ENCODE measurements at places on chromosomes 12 and 14. TPM values are rescaled to one million over a fixed set of nuclear protein-coding genes. Genes with fewer than 3 reads are reported as not detected.

The TSPAN8 gene
- 1.6 TPM for total RNA-seq

The GALNT4 gene
- total RNA-seq: 10.9 TPM

The GUCY2C gene
- total RNA-seq: not detected

The ACVRL1 gene
- 404 TPM for total RNA-seq

The OS9 gene
- 212 TPM for total RNA-seq

The PLEKHG7 gene
- total RNA-seq: not detected

The KRT77 gene
- total RNA-seq: not detected

GRCh38 chr14:70061108-70061507 is 127.6 kb downstream of the SLC8A3 start:
- H3K27ac ChIP-seq: no peak overlapping the region
- H3K36me3 ChIP-seq: no peaks in the 10 kb centered on the region
- H3K4me1 ChIP-seq: no peaks in the 10 kb centered on the region

DNA sequence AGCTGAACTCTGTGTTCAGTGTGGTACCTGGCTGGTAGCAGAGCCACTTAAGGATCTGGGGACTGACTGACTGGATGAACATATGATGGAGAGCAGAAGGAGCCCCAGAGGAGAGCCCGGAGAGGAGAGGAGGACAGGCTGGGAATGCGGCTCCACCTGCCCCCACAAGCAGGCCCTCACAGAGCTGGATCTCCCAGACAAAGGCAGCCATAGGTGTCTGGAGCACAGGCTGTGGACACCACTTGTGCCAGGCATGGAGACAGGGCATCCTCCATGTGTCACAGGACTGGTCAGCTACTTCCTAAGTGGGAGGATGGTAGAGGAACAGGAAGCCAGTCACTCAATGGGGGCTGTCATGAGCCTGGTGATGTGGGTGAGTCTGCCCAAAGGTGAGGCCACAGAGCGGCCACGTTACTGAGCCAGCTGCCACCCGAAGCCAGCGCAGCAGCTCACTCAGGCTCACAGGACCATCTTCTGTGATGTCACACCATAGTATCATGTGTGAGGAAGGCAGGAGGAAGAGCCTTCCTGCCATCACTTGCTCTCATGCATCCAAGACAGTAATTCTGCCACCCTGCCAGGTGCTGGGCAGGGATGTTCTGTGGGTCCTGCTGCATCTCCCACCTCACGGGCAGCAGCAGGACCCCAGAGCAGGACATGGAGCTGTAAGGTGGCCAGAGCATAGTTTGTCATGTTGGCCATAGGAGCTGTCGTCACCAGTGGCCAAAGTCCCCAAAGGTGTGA is 72.1 kb downstream of the PRIMA1 start:
- H3K27ac ChIP-seq: no peak overlapping the region
- DNase-seq: no peak
- H3K36me3 ChIP-seq: no peaks in the 10 kb centered on the region
- H3K27me3 ChIP-seq: no peaks in the 10 kb centered on the region
- no peaks in the 10 kb centered on the region for H3K4me1 ChIP-seq

- no peak overlapping the region for H3K4me3 ChIP-seq
- no peaks in the 10 kb centered on the region for H3K36me3 ChIP-seq
- H3K27me3 ChIP-seq: peaks cover 54% of the 10 kb centered on the region
- DNase-seq: peak; percentile 65
- no peak overlapping the region for H3K27ac ChIP-seq
These were observed 9.4 kb downstream of the LHX5 start for GRCh38 chr12:113462117-113462774.

- no peaks in the 10 kb centered on the region for H3K27me3 ChIP-seq
- no peak overlapping the region for H3K4me3 ChIP-seq
- H3K36me3 ChIP-seq: no peaks in the 10 kb centered on the region
- H3K27ac ChIP-seq: peak overlapping the region; percentile 57
- peak; percentile 68 for DNase-seq
These were observed 368.0 kb upstream of the PDE3A start for GRCh38 chr12:20000229-20000849.

DNA sequence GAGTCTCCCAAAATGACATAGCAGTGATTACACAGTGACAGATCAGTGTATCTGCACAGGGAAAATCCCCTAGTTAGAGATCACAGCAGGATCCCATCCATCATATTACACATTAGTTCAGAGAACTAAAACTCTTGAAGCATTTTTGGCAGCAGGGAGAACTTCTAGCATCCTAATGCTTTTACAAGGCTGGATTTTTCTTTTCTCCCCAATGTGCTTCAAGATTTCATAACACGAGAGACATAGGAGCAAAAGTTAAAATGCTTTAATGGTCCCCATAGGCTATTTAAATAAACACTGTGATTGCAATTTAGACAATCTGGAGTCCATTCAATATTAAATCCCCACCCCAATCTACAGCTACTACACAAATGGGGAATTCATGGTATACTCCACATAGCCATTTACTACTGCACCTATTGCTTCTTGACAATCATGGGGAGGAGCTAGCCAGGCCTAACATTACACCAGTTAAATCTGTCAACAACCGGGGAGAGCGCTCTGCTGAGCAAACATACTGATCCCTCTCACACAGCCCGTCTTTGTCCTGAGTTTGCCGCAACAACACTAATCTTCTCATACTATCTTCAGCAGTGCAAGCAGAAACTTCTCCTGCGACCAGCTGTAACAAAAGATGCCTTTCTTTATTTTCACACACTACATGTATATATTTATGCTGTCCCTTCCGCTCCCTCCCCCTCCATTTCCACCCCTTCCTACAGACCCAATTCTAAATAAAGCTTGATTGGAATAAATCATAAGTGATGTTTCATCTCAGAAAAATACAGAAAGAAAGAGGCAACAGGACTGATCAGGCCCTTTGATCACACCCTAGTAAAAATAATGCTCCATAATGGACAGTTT is 120.3 kb upstream of the SOX5 start:
- peaks cover 7% of the 10 kb centered on the region for H3K4me1 ChIP-seq
- H3K4me3 ChIP-seq: no peak overlapping the region
- no peak for DNase-seq
- H3K36me3 ChIP-seq: no peaks in the 10 kb centered on the region
- H3K27me3 ChIP-seq: no peaks in the 10 kb centered on the region

- H3K4me1 ChIP-seq: peaks cover 14% of the 10 kb centered on the region
- no peaks in the 10 kb centered on the region for H3K36me3 ChIP-seq
- DNase-seq: no peak
- H3K27ac ChIP-seq: no peak overlapping the region
- no peak overlapping the region for H3K4me3 ChIP-seq
These were observed 12.2 kb downstream of the CLMN start for GRCh38 chr14:95307402-95308041.

- DNase-seq: no peak
- H3K27ac ChIP-seq: no peak overlapping the region
- H3K27me3 ChIP-seq: no peaks in the 10 kb centered on the region
- H3K4me3 ChIP-seq: no peak overlapping the region
- H3K4me1 ChIP-seq: no peaks in the 10 kb centered on the region
These were observed 441.8 kb downstream of the TMTC2 start for GRCh38 chr12:83128540-83128939.

DNA sequence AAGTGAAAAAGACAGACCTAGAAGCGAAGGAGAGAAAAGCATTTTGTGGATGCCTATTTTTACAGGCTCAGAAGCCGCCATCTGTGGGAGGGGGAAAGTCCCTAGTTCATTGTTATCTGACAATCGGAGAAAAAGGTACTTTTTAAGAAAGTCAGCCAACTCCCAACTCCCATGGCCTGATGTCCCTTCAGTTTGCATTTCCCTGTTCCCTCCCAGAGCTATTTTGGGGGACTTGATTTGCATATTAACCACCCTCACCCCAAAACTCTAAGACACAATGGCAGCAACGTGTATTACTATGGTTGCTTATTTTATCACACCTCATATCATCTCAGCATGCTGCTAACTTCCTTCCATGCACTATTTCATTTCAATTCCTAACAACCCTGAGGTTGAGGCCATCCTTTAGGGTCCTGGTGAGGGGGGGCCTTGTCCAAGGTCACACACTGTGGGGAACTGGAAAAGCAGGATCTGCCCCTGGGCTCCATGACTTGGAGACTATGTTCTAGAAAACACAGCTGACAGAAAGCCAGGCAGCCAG is 18.7 kb downstream of the HVCN1 start:
- no peak overlapping the region for H3K4me3 ChIP-seq
- no peak overlapping the region for H3K27ac ChIP-seq
- no peak for DNase-seq
- no peaks in the 10 kb centered on the region for H3K36me3 ChIP-seq
- no peaks in the 10 kb centered on the region for H3K27me3 ChIP-seq

GRCh38 chr14:64444984-64445845 is 20.1 kb upstream of the AKAP5 start:
- H3K4me1 ChIP-seq: peaks cover 16% of the 10 kb centered on the region
- peak; percentile 84 for DNase-seq
- no peak overlapping the region for H3K4me3 ChIP-seq
- peaks cover 7% of the 10 kb centered on the region for H3K36me3 ChIP-seq
- no peaks in the 10 kb centered on the region for H3K27me3 ChIP-seq
- peak overlapping the region; percentile 79 for H3K27ac ChIP-seq

DNA sequence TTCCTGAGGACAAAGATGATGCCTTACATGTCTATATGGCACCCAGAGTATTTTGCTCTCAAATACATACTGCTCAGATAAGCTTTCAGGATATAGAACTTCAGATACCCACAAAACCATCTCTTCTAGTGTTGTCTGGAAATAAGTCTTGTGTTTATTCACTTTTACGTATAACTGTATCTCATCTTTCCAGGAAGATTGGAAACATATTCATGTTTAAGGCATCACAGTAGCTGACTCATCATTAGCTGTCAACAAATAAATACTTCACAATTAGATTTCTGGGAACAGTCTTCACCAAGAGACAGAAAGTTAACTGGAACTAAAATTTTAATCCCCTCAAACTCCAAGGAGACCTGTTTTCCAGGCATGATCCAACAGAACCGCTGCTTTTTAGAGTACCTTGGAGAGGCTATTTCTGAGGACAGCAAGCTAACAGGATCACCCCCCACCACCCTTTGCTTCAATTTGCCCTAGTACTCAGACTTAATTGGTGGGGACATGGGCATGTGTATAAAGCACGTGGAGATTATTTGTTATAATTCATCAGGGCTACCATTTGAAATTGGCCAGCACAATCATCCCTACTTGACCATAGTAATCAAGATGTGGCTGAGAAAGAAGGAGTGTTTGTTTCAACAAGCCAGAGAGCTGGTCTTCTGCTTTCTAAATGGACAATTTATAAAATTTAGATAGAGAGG is 129.3 kb upstream of the HIF1A start:
- H3K4me1 ChIP-seq: peaks cover 63% of the 10 kb centered on the region
- H3K27me3 ChIP-seq: no peaks in the 10 kb centered on the region
- peak; percentile 49 for DNase-seq
- no peaks in the 10 kb centered on the region for H3K36me3 ChIP-seq

DNA sequence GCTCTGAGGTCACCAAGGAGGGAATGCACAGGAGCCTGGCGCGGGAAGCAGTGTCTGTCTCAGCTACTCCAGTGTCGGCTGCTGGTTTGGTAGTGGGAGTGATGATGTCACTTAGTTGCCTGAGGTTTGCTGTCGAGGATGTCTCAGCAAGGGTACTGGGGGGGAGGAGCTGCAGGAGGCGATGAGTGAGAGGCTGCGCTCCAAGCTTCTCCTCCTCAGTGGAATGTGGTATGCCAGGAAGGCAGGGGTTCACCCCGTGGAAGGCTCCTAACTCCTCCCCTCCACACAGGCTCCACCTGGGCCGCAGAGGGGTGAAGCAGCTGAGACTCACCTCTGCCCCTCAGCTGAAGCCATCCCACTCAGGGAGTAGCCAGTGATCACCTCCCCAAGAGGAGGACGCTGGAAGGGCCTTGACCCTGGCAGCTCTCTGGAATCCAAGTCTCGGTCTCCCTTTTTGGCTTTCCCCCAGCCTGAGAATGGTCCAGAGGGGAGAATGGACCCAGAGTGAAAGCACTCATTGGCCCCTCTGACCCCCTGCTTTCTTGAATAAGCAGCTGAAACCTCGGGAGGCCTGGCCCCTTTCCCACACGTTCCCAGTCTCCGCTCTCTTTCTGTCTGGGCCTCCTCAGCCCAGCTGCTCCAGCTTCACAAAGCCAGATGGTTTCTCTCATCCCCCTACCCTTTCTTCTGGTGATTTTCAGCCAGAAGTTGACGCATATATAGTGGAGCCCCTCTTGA is 178.9 kb upstream of the FKBP4 start:
- DNase-seq: no peak
- no peaks in the 10 kb centered on the region for H3K36me3 ChIP-seq
- H3K4me1 ChIP-seq: no peaks in the 10 kb centered on the region
- no peak overlapping the region for H3K27ac ChIP-seq

GRCh38 chr12:126558810-126559209 is 1493.6 kb downstream of the AACS start:
- no peak overlapping the region for H3K4me3 ChIP-seq
- DNase-seq: no peak
- no peaks in the 10 kb centered on the region for H3K27me3 ChIP-seq

- no peak overlapping the region for H3K27ac ChIP-seq
- peaks cover 13% of the 10 kb centered on the region for H3K4me1 ChIP-seq
- DNase-seq: peak; percentile 52
- no peak overlapping the region for H3K4me3 ChIP-seq
- H3K36me3 ChIP-seq: no peaks in the 10 kb centered on the region
These were observed 118.7 kb upstream of the TMCC3 start for GRCh38 chr12:94769047-94769420.

DNA sequence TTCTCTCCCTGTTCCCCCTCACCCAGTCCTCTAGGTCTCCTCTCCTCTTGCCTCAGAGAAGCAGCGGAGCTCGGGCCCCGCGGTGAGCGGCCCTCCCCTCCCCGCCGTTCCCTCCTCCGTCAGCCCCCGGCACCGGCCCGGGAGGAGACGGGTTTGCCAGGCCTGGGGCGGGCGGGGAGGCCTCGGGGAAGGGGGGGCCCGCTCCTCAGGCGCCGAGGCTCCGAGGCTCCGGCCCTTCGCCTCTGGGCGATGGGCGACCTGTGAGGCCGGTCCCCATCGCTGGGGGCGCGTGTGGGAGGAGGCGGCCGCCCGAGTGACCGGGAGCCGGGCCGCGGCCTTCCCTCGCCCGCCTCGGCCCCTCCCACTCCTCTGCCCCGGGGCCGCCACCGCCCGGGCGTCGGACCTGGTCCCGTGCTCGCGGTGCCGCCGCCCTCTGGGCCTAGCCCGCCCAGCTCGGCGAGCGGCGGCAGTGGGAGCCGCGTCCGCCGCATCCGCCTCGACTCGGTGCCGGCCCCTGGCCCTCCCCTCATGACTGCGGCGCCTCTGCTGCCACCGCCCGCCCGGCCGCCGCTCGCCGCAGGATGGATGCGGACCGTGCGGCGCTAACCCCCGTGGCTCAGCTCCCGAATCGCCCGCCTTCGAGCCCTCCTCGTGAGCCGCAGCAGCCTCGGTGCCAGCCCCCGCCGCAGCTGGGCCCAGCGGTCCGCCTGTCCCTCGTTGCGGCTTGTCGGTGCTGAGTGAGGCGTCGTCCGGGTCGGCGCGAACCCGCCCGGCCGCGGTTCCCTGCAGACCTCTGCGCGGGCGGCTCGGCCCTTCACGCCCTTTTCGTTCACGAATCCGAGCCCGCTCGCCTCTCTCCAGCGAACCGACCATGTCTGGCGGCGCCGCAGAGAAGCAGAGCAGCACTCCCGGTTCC is 574 bp downstream of the WNK1 start:
- peak; percentile 58 for DNase-seq
- no peaks in the 10 kb centered on the region for H3K36me3 ChIP-seq
- H3K27me3 ChIP-seq: no peaks in the 10 kb centered on the region
- H3K4me3 ChIP-seq: peak overlapping the region; percentile 96
- H3K4me1 ChIP-seq: peaks cover 33% of the 10 kb centered on the region

GRCh38 chr12:93676408-93677194 is 574 bp upstream of the CRADD start:
- peaks cover 1% of the 10 kb centered on the region for H3K27me3 ChIP-seq
- DNase-seq: no peak
- peak overlapping the region; percentile 82 for H3K27ac ChIP-seq
- peaks cover 10% of the 10 kb centered on the region for H3K4me1 ChIP-seq
- no peaks in the 10 kb centered on the region for H3K36me3 ChIP-seq
- peak overlapping the region; percentile 67 for H3K4me3 ChIP-seq

GRCh38 chr12:25866586-25867378 is 91.7 kb upstream of the RASSF8 start:
- no peak overlapping the region for H3K27ac ChIP-seq
- no peaks in the 10 kb centered on the region for H3K36me3 ChIP-seq
- no peak for DNase-seq
- H3K4me3 ChIP-seq: no peak overlapping the region
- H3K27me3 ChIP-seq: no peaks in the 10 kb centered on the region
